ENCODE measurements at places on chromosomes 16 and 17.

DNA sequence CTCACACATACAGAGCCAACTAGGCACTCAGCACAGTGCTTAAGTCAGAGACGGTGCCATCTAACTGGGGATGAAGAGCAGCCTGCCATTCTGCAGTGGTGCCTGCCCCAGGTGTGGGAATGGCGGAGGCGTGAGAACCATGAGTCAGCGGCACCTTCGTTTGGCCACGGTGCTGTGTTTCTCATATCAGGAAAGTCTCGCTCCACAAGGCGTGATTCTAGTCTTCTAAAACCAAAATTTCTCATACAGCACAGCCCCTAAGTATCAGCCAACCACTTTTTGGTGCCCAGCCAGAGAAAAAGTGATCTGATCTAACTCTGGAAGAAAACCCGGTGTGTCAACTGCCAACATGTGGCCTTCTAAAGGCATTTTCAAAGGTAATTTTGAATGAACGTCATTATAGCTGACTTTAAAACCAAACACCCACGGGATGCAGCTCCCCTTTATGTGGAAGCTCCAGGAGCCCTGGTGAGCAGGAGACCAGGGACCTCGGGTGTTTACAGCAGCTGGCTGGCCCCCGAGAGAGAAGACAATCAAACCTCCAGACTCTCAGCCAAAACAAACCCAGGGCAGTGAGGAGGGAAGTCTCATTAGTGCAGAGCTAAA is 54.6 kb downstream of the ABCC12 start:
- DNase-seq, result no peak

- no peak for DNase-seq
Measured at GRCh38 chr17:6596941-6597340, 40.6 kb upstream of the PITPNM3 start.

GRCh38 chr16:87570938-87571867 is 31.1 kb upstream of the JPH3 start:
- DNase-seq, result no peak

- no peak for DNase-seq
Measured at GRCh38 chr16:85661740-85662481, 26.8 kb downstream of the GINS2 start.

DNA sequence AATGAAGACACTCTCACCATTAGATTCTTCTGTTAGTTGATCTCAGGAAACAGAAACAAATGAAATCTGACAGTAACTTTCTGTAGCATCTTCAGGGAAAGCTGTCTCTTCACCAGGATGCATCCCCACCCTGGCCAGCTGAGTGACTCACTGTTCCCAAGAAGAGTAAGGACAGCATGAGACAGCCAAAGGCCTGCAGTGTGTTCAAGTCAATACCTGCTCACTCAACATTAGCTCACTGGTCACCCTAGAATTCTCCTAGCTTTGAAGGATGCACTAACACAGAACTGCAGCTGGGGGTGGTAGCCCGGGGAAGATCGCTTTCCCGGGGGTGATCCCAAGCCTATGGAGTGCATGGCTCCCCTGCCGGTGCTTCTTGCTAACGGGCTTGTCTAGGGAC is 28.2 kb upstream of the CLEC18B start:
- DNase-seq, result no peak

- DNase-seq, result no peak
Measured at GRCh38 chr16:46620266-46621005, 743 bp downstream of the SHCBP1 start.

DNA sequence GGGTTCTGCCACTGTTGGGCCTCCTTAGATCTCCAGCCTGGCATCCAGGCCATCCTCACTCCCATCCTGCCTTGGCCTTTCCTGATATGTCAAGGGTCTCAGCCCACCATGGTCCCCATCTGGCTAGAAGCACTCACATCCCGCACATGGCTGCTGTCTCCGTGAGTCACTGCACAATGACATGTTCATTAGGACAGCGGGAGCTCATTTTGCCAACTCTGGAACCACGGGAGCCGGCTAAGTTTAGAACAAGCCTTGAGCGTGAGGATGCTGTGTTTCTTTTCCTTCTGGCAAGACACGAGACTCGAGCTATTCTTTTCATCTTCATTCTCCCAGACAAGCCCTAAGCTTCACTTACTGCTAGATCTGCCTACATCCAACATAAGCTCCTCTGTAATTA is 65.7 kb upstream of the KSR1 start:
- no peak for DNase-seq

DNA sequence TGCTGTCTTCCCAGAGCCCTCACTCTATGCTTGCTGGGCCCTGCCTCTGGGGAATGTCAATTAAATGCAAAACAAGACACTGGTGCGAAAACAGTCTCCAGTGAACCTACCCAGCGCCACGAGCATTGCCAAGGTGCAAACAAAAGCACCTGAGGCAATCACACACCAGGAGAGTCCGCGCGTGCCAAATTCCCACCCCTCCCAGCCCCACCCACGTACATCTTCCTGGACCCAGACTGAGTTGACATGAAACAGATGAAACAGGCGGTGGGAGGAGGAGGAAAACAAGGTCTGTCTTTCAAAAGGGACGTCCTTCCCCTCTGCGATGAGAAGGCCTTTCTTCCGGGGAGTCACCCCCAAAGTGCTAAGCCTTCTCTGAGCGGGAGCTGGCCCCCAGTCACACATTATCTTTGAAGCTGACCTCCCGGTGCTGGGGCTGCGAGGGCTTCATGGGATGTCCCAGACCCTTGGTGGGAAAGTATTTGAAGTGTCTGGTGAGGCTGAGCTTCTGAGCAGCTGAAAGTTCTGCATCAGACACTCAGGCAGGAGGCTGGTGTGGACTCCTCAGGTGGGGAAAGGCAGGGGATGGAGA is 200.4 kb downstream of the AXIN2 start:
- no peak for DNase-seq

GRCh38 chr16:525520-526180 is 1.9 kb upstream of the CAPN15 start:
- peak; percentile 63 for DNase-seq

GRCh38 chr17:4945176-4945943 is 3.0 kb downstream of the PFN1 start:
- DNase-seq, result peak; percentile 87

DNA sequence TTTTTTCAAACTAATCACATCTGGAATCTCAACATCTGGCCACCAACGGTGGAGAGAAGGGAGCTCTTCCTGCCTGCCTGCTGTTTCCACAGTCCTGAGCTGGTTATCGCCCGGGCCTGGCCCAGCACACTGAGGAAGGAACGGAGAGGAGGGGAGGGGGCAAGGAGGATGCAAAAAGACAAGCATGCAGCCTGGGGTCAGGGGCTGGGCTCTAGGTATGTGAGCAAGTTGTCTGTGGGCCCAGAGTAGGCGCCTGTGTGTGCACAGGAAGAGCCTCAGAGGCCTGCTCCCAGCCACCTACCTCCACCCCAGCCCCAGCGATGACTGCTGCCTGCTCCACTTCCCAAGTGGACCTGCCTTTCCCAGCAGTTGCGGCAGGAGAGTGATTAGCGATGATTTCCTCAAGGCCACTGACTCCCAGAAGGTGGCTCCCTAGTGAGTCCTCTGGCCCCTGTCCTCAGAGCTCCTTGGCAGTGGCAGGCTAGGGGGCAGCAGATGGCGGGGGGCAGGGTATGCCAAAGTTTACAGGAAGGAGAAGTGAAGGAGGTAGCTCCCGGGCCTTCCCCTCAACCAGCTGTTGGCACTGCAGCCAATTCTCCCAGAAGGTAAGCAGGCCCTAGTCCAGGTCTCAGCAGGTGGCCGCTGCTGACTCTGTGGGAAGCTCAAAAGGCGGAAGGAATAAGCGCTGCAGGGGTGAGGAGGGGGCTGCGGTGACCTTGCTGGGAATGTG is 27.0 kb upstream of the RASD1 start:
- no peak for DNase-seq

DNA sequence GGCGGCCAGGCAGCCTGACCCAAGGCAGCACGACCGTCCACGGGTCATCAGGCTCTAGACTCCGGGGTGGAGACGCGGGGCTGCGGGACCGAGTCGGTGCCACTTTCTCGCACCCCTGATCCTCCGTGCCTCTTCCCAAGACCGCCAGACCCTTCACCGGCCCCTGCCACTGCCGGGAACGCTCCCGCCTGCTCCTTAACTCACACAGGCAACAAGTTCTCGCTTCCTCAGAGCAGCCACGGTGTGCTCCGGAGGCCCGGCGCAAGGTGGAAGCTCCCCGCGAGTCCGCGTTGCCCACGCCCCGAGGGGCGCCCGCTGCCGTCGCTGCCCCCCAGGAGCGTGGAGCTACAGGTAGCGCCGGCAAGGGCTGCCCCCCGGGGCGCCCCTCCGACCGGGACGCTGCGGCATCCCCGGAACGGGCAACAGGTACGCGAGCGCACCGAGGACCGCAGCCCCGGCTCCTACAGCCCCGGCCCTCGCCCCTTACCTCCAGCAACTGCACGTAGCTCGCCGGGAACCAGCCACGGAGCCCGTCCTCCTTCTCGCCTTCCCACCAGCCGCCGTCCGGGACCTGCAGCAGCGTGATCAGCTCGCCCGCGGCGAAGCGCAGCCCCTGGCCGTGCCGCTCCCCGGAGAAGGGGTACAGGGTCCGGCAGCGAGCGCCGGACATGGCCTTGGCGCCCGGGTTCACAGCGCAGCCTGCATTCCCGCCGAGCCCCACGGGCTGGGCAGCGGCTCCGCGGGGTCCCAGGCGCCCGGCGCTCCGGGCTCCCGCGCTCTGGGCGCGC is 491 bp downstream of the GAS7 start:
- no peak for DNase-seq
